Cerebellum (tissue), 4 donors: ENCODE measurements at places on chromosomes 2 and 18.

- no peak for DNase-seq
Measured at GRCh38 chr2:230739961-230740360, 27.3 kb downstream of the CAB39 start.

DNA sequence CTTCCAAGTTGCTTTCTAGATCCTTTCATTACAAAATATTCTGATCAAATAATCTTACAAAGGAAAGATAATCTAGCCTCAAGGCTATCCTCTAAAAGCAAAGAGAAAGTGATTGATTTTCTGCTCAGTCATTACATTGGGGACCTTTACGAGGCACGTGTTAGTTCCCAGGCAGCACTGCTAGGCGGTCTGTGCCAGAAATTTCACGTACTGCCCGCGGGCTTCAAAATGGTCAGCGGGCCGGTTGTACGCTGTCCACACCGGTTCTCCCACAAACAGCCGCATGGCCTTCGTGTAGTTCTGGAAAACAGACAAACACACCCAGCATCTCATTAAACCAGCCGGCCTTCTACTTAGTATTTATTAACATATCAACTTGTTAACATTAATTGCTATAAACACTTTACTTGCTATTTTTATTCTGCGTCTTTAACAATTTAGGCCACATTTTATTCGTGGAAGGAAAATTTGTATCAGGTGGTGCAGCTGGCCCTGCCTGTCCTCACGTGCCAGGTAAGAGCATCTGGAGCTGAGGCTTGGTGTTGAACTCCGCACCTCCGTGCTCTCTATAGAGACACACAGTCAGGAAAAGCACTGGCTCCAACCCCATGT is 20.4 kb downstream of the ADI1 start:
- DNase-seq, result no peak

DNA sequence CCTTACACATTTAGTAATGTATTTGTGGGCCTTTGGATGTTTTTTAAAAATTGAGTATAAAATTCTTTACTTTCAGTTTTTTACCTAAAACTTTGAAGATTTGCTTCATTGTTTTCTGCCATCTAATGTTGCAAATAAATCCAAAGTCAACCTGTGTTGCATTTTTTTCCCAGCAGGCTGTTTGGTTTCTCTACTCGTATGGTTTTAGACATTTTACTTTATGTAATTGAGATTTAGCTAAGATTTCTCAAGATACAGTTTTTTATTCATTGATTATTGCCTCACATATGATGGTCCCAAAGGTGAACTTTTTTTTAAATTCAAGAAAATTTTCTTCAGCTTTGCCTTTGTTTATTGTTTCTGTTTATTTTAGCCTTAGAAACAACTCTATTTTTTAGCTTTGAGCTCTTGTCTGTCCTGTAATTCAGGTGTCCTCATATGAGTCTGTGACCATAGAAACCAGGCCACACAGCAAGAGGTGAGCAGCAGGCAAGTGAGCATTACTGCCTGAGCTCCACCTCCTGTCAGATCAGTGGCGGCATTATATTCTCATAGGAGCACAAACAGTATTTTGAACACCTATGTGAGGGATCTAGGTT is 53.4 kb upstream of the TBR1 start:
- DNase-seq, result no peak

DNA sequence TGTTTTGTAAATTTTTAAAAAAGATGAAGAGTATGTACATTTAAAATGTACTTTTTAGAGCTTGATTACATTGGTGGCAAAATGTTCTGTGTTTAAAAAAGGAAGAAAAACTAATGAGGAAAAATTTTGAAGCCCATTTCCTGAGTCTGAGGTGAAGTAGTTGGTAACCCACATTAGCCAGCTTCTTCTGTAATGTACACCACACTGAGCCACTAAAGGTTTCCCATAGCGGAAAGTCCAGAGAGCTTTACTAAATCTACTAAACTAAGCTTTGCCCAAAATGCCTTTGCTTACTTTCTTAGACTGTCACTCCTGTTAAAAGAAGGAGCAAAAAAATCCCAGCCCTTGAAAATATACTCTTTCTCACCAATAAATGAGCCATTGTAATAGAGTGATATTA is 804.8 kb upstream of the ZEB2 start:
- no peak for DNase-seq

GRCh38 chr2:149075105-149075504 is 36.6 kb downstream of the LYPD6B start:
- no peak for DNase-seq
